ENCODE measurements at places on chromosomes 16 and 17.

- DNase-seq = peak; percentile 73
These were observed 29.2 kb downstream of the GNA13 start for GRCh38 chr17:65027305-65027704.

DNA sequence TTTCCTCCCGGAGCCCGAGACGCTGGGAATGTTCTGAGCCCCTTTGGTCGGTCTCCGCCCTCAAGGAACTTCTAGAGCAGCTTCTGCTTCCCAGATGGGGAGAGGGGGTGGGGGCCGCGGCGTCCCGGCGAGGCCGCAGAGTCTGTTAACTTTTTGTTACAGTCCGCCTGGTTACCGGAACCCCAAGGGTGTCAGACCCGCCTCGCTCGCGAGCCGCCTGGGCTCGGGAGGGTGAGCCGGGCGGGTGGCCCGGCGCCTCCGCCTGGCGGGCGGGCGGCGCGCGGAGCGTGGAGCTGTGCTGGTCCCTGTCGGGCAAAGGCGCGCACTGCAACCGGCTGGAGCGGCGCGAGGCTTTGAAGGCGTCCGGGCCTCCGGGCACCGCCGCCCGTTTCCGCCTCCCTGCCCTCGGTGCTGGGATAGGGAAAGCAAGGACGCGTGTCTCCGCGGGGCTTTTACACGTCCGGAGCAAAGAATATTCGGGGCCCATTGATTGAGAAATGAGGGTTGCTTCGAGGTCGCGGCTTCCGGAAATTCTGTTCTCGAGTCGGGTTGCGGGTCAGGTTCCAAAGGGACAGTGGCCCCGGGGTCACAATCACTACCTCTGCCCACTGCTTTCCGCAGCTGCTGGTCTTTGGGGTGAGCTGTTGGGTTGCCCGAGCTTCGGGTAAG, 1.7 kb downstream of the HS3ST3B1 start:
- DNase-seq = peak; percentile 96

GRCh38 chr17:30345089-30345433, 11.2 kb upstream of the TMIGD1 start:
- no peak for DNase-seq

DNA sequence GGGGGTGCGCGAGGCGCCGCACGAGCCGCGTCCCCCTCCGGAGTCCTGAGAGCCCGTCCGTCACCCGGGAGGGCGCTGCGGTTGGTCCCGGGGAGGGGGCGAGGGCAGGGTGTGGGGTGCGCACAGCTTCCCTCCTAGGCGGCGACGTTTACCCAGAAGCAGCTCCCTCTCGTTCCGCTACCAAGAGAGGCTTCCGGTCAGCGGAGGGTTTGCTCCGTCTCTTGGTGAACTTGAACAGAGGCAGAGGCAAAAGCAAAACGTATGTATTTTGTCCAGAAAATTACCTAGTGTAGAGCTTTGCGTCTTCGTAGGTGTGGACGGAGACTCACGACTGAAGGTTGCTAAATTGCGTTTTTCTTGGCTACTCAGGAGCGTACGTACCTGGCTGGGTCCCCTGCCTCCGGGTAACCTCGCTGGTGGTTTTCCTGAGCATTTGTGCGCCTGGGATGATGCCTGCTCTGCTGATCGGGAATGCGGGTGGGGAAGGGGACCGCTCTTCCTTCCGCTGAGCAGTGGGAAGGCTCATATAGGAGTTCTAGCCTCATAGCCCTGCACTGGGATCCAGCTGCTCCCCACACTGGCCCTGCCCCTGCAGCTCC, 833 bp downstream of the WSCD1 start:
- DNase-seq = peak; percentile 24

- no peak for DNase-seq
These were observed 13.6 kb downstream of the ASPSCR1 start for GRCh38 chr17:81990836-81991683.

DNA sequence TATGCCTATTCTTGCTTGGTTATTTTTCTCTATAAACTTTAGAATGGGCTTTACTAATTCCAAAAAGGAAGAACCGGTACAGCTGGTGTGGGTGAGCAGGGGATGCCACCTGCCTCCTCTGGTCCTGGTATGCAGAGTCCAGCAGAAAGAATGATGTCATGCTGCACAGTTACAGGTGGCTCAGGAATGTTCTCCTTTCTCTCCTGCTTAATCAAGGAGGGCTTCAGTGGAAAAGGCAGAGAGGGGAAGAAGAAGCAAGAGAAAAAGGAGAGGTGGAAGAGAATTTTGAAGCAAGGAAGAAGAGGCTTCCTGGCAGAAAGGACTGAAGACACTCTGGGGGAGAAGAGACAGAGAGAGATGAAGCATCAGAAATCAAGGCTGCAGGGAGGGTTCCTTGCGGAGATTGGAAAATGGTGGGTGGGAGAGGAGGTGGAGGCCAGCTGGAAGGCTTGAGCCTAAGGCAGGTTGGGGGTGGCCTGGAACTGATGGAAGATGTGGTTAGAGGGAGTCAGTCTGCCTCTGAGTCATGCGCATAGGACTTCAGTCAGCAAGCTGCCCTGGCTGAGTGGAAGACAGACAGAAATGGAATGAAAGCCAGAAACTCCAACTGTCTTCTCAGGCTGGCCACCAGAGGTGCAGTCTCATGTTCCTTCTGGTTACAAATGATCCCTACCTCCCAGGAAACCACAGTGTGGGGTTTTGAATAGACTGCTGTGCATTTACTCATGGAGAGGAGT, 64.6 kb upstream of the CRHR1 start:
- DNase-seq = peak; percentile 77

GRCh38 chr16:883781-884180, 83.2 kb upstream of the GNG13 start:
- no peak for DNase-seq

GRCh38 chr16:10321407-10322387, 64.2 kb upstream of the ATF7IP2 start:
- no peak for DNase-seq

- DNase-seq = no peak
These were observed 154.4 kb upstream of the PIRT start for GRCh38 chr17:10992106-10992880.

- DNase-seq = no peak
These were observed 592.3 kb downstream of the TMEM114 start for GRCh38 chr16:7997966-7998365.

All from foreskin fibroblast (primary cell).